ENCODE measurements at places on chromosomes 3 and 15.
A peak's percentile ranks its signal among the peaks of the same experiment; 100 is the strongest.

DNA sequence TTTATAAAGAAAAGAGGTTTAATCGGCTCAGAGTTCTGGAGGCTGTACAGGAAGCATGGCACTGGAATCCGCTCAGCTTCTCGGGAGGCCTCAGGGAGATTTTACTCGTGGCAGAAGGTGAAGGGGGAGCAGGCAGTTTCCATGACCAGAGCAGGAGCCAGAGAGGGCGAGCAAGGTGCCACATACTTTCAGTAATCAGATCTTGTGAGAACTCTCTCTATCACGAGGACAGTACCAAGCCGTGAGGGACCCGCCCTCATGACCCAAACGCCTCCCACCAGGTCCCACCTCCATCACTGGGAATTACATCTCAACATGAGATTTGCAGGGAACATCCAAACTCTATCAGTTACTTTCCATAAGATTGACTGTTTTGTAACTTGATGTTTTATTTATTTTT is 70.7 kb upstream of the SYN2 start:
- no peak for DNase-seq

DNA sequence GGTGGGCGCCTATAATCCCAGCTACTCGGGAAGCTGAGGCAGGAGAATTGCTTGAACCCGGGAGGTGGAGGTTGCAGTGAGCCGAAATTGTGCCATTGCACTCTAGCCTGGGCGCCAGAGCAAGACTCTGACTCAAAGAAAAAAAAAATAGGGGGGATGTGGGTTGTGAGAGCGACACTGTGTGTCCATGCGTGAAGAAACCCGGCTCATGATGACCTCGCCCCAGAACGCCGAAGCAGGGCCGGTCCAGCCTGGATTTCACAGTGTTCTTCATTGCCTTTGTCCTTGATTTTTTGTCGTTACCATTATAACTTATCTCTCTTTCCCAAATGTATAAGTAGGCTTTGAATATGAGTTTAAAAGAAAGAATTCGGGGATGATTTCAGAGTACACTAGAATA is 128.7 kb downstream of the PGPEP1L start:
- DNase-seq = no peak

DNA sequence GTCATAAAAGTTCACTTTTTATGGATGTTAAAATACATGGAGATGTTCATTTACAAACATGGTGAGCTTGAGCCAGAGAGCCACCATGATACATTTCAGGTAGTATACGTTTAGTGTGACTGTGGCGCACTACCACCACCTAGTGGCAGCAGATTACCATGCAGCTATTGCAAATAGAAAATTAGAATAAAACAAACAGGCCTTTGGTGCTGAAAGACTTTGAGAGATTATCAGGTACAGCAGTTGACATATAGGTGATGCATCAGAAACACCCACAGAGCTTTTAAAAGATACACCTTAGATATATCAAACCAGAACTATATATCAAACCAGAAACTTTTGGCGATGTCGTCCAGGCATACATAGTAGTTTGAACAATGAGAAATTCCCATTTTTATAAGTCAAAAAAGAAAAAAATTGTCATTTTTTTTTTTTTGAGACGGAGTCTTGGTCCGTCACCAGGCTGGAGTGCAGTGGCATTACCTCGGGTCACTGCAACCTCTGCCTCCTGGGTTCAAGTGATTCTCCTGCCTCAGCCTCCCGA is 42.0 kb upstream of the ICE2 start:
- peak; percentile 77 for DNase-seq

GRCh38 chr3:174330303-174330702 is 528.8 kb upstream of the NAALADL2 start:
- no peak for DNase-seq

GRCh38 chr3:25585361-25586166 is 79.1 kb downstream of the TOP2B start:
- no peak for DNase-seq

- DNase-seq = no peak
Measured at GRCh38 chr3:127339928-127340861, 52.3 kb upstream of the PRR20G start.

DNA sequence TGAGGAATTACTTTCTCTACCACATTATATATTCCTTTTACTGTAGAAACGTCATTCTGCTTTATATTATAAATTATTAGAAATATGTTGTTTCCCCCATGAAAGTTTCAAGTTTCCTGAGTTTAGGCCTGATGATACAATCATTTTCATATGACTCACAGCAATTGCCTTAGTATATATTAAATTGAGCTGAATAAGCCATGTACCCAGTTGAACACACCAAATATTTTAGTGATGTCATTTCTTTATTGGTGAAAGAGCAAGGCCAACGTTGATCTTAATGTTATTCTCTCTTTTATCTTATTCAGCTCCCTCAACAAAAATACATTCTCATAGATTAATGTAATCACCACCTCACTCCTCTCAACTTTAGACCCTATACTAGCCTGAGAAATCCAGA is 30.8 kb downstream of the B3GNT5 start:
- DNase-seq = no peak

GRCh38 chr3:180223268-180223667 is 186.5 kb upstream of the PEX5L start:
- DNase-seq = no peak

DNA sequence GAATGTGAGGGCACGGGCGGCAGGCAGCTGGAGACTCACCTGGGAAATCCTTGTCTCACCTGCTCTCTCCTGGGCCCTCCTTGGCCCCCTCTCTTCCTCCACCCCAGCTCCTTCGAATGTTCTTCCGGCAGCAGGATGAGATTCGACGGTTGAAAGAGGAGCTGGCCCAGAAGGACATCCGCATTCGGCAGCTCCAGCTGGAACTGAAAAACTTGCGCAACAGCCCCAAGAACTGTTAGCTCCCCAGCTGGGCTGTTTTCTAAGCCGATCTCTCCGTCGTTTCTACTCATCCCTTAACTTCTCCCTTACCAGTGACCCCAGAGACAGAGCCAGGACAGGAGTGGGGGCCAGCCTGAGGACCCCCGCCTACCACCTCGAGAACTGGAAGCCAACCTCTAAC is 95.0 kb downstream of the ANP32A start:
- no peak for DNase-seq

DNA sequence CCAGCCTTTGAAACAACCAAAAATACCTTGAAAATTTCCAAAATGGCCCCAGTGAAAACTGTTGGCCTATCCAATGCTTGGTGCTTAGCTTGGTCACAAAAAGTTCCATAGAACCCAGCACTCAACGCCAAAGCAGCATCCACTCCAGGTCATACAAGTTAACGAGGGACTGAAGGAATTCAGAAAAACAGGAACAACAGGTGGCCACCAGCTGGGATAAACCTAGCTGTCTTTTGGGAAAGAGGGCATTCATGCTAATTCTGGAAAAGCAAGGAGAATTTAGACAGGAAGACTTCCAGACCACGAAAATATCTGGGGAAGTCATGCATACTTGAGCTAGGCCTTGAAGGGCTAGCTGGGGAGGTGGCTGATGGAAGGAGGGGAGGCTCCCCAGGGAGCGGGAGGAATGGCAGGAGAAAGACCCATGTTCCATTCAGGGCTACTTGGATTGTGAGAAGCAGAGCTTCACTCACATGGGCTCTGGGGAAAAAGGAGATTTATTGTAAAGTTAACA is 28.6 kb downstream of the COLQ start:
- DNase-seq = no peak

DNA sequence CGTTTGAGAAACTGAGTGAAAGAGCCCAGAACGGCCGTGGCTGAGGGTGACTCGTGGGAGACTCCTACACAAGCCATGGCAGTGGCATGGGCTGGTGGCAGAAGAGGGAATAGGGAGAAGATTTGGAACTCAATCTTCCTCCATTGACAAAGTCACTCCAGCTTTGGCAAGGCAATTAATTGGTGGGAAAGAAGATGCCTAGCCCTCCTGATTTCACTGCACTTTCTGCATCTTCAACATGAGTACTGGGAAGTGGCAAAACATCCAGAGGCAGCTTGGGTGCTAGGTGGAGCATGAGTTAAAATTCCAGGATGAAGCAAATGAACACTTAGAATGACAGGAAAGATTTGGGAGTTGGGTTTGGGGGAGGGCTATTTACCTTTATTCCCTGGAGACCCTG is 1.4 kb upstream of the TGFBR2 start:
- DNase-seq = no peak

- no peak for DNase-seq
Measured at GRCh38 chr15:29687204-29687815, 135.0 kb downstream of the TJP1 start.

GRCh38 chr3:193819117-193820010 is 226.4 kb downstream of the OPA1 start:
- no peak for DNase-seq

GRCh38 chr15:52427804-52428203 is 100.9 kb downstream of the MYO5A start:
- DNase-seq = no peak

DNA sequence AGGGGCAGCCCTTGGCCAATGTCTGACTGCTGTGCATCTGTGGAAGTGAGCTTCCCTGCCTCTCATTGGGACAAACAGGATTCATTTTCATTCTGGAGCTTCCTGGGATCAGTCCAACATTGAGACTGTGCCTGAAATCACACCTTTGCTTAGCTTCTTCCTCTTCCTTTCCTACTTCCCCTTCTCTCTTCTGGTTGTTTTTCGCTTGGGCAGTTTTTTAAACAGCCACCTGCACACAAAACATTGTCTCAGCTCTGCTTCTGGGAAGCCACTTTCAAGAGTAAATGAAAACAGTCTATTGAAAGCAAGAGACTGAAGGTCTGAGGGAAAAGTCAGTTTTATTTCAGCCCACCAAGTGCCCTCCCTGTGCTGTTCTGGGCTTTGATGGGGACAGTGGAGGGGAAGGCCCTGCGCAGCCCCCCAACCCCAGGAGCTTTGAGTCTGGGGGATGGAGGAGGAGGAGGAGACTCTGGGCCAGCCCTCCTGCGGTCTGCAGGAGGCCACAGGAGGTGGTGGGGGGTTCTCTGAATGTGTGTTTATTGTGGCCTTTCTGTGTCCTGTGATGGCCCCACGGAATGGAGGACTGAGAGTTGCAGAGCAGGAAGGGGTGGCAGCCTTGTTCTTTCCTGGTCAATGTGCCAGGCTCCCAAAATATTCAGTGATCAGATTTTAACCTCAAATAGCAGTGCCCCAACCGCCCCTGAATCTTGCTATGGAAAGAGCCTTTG is 7.8 kb upstream of the ISLR2 start:
- DNase-seq = no peak

DNA sequence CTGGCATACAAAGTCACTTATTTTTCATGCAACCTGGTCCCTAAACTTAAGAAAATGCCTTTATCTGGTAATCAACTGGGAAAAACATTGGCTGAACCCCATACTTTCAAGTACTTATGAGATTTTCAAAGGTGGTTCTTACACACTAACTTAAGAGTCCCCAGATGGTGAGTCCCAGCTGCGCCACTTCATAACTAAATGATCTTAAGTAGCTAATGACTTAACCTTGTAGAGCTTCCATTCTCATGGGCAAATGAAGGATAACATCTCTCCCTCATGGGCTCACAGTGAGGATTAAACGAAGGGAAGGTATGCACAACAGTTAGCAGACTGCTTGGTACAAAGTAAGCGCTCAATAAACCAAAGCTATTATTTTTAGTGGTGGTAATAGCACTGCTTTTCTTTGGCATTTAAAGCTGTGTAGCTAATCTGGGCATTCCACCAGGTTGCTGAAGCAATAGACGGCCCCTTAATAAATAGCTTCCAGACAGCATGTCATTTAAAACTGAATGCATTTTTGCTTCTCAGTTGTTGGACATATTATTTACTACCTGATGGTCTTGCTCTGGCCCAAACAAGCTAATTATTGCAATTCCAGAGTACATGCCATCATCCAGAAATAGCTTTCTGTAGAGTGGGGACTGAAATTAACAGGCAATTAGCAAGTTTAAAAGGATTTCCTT is 55.4 kb downstream of the LIPC start:
- DNase-seq = no peak

GRCh38 chr15:41490355-41490754 is 3.3 kb upstream of the ITPKA start:
- no peak for DNase-seq

DNA sequence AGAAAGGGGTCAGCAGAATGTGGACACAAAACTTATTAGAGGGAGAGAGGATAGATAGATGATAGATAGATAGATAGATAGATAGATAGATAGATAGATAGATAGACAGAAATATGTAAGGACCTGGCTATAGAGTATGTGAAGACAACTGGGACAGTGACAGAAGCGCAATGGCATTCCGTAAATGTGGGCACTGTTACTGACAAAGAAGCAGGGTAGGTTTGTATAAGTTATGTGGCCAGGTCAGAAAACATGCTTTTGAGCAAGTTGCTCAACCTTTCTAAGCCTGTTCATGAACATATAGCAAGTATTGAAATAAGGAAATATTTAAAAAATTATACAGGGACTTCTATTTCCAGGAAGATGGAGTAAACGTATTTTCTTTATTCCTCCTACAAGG is 17.3 kb upstream of the SNTN start:
- DNase-seq = no peak

- no peak for DNase-seq
Measured at GRCh38 chr3:180183346-180183745, 146.6 kb upstream of the PEX5L start.

GRCh38 chr3:10423171-10423882 is 82.1 kb downstream of the ATP2B2 start:
- no peak for DNase-seq

DNA sequence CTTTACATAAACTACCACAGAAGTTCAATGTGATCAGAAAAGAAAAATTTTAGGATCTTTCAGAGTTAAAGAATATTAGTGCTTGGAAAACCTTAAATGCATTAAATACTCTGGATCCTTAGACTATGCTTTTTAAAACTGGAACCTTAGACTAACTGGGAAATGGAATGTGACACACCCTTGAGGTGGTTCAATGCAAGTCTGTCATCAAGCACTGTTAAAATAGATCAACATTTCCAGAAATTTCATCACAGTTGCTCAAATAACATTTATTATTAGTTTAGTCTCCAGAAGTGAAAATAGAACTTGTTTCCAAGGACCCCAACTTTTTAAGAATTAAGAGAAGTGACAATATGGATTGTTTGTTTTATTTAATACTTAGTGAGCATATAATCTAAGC is 71.8 kb downstream of the GAP43 start:
- DNase-seq = no peak

GRCh38 chr15:91651251-91651650 is 202.3 kb upstream of the SLCO3A1 start:
- DNase-seq = no peak

DNA sequence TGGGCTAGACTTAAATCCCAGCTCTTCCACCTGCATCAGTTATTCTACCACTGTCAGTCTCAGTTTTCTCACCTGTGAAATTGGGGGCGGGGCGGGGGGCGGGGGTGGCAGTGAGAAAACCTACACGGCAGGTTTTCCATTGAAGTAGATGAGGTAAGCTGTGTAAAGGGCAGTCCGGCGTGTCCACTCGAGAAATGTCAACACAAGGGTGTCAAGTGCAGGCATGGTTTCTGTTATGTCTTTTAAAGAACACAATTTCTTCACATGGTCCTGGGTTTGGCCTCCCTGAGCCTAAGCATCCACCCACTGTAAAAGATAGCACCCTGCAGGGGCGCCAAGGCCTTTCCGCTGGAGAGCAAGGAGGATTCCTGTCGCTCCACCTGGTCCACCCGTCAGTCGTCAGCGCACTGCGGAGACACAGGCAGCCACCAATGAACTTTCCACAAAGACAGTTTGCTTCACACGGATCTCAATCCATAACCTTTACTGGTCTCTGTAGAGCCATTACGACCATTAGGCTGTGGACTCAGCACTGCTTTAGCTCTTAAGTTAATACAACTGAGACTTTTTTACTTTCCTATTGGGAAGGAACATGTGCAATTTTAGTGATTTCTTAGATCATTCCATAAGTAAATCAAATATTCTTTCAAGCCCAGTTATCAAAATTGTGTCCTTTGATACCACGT is 99.5 kb upstream of the FOXB1 start:
- DNase-seq = no peak
